ENCODE measurements at places on chromosomes 5 and 9.

DNA sequence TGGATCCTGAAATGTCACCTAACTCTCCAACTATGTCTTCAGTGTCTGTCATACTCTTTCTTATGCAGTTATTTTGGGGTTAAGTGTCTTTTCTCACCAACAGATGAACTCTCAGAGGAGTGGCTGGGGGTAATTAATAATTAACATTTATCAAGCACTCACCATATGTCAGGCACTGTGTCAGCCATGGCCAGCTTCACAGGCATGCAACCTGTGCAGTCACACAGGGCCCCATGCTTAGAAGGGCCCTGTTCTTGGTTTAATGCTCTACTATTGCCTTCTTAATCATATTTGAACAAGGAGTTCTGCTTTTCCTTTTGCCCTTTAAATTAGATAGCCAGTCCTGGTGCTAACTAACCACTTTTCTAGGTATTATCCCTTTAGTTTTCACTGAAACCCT lies 3.4 kb upstream of the GRPEL2 start:
- H3K36me3 ChIP-seq, result no peaks in the 10 kb centered on the region
- no peak overlapping the region for H3K27ac ChIP-seq
- H3K4me1 ChIP-seq, result peaks cover 4% of the 10 kb centered on the region

GRCh38 chr9:130639866-130640555 lies 24.4 kb upstream of the PRDM12 start:
- no peaks in the 10 kb centered on the region for H3K27me3 ChIP-seq
- no peak overlapping the region for H3K4me3 ChIP-seq
- no peaks in the 10 kb centered on the region for H3K36me3 ChIP-seq
- H3K4me1 ChIP-seq, result peaks cover 11% of the 10 kb centered on the region
- H3K27ac ChIP-seq, result no peak overlapping the region

- H3K4me3 ChIP-seq, result no peak overlapping the region
- H3K27me3 ChIP-seq, result no peaks in the 10 kb centered on the region
- H3K4me1 ChIP-seq, result no peaks in the 10 kb centered on the region
- no peak overlapping the region for H3K27ac ChIP-seq
- DNase-seq, result peak; percentile 45
- no peaks in the 10 kb centered on the region for H3K36me3 ChIP-seq
These were observed 167.6 kb downstream of the ASTN2 start for GRCh38 chr9:117247266-117247665.

- no peak overlapping the region for H3K4me3 ChIP-seq
- H3K36me3 ChIP-seq, result no peaks in the 10 kb centered on the region
These were observed 25.7 kb downstream of the IL9 start for GRCh38 chr5:135869935-135870334.

GRCh38 chr5:172325452-172325851 lies 41.9 kb upstream of the UBTD2 start:
- no peak for DNase-seq
- no peak overlapping the region for H3K27ac ChIP-seq
- H3K36me3 ChIP-seq, result no peaks in the 10 kb centered on the region
- H3K4me3 ChIP-seq, result no peak overlapping the region
- no peaks in the 10 kb centered on the region for H3K27me3 ChIP-seq
- H3K4me1 ChIP-seq, result no peaks in the 10 kb centered on the region

- H3K36me3 ChIP-seq, result no peaks in the 10 kb centered on the region
- no peaks in the 10 kb centered on the region for H3K27me3 ChIP-seq
- H3K4me3 ChIP-seq, result no peak overlapping the region
These were observed 44.0 kb upstream of the PLIN2 start for GRCh38 chr9:19171271-19171670.

GRCh38 chr9:7300484-7300883 lies 499.1 kb downstream of the DMAC1 start:
- H3K4me3 ChIP-seq, result no peak overlapping the region
- H3K27me3 ChIP-seq, result no peaks in the 10 kb centered on the region
- no peaks in the 10 kb centered on the region for H3K4me1 ChIP-seq

DNA sequence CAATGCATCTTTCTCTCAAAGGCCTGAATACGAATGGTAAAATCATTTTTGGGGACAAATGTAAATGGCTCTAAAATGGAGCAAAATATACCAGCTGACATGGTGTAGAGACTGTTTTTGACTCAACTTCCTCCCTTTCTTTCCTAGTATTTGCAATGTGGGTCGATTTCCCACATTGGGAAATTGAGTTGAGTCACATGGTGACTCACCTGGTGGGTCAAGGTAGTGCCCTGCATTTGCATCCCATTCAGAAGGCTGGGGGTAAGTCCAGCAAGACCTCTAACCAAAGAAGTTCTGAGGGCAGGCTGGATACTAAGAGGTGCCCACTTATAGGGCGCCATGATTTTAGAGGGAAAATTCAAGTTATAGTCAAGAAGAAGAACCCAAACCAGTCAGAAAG lies 179.6 kb upstream of the MPDZ start:
- DNase-seq, result no peak
- H3K27me3 ChIP-seq, result no peaks in the 10 kb centered on the region
- H3K4me1 ChIP-seq, result no peaks in the 10 kb centered on the region

DNA sequence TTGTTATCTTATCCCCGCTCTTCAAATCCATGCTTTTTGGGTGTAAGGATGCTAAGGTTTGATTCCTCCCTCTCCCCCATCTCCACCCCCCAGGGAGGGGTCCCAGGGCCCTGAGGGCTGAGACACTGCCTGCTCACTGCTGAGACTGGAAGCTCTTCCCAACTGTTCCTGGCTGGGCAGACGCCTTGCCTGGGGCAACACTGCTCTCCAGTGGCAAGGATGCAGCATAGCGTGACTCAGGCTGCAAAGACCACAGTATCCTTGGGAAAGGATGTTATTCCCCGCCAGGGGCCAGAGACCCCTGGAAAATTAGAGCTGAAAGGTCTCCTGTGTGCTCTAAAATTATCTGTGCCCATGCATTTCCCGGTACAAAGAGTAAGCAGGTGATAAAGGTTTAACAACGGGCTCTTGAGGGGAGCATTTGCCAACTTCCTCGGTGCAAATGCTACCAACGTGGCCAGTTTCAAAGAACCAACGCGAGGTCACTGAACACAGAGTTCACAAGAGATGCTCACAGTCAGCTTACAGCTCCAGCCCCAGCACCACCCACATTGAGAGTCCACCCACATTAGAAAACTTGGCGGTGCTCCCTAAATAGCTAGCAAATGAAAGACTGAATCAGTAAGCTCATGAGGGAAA lies 271.9 kb downstream of the NSG2 start:
- no peaks in the 10 kb centered on the region for H3K36me3 ChIP-seq
- no peaks in the 10 kb centered on the region for H3K4me1 ChIP-seq
- no peak overlapping the region for H3K4me3 ChIP-seq
- H3K27ac ChIP-seq, result no peak overlapping the region

DNA sequence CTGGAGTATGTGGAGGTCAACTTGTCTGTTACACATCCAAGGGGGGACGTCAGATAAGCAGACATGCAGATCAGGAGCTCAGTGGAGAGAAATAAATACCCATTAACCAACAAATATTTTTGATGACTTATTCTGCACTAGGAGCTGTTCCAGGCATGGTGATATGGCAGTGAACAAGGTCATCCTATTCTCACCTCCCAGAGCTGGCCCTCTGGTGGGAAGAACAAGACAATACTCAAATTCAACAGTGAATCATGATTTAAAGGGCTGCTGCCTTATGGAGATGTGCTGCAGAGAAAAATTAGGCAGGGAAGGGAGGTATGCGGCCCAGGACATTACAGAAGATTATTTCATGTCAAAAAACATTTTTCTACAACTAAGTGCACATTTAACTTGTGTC lies 36.5 kb downstream of the SYK start:
- H3K36me3 ChIP-seq, result no peaks in the 10 kb centered on the region
- no peaks in the 10 kb centered on the region for H3K4me1 ChIP-seq
- H3K27me3 ChIP-seq, result no peaks in the 10 kb centered on the region
- H3K4me3 ChIP-seq, result no peak overlapping the region

- H3K27me3 ChIP-seq, result no peaks in the 10 kb centered on the region
- H3K27ac ChIP-seq, result no peak overlapping the region
- DNase-seq, result peak; percentile 65
- no peaks in the 10 kb centered on the region for H3K36me3 ChIP-seq
These were observed 106.3 kb downstream of the TENT4A start for GRCh38 chr5:6819521-6819920.

DNA sequence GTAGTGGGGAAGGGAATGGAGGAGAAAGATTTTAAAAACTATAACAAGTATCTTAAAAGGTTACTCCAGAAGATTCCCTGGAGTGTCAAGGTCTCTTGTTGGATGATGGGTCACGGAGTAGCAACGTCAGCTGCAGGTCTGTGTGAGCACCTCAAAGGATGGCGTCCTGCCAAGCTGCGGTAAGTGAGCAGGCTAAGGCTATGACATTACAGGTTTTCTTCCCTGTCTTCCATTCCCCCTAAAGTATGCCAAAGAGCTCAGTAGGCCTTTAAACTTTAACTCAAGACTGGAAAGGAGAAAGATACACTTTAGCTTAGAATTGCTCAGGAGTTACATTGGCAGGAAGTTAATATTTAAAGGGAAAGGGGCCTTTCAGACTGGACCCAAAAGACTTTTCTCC lies 17.5 kb downstream of the SPOCK1 start:
- no peak for DNase-seq
- peaks cover 3% of the 10 kb centered on the region for H3K4me1 ChIP-seq
- H3K4me3 ChIP-seq, result no peak overlapping the region

DNA sequence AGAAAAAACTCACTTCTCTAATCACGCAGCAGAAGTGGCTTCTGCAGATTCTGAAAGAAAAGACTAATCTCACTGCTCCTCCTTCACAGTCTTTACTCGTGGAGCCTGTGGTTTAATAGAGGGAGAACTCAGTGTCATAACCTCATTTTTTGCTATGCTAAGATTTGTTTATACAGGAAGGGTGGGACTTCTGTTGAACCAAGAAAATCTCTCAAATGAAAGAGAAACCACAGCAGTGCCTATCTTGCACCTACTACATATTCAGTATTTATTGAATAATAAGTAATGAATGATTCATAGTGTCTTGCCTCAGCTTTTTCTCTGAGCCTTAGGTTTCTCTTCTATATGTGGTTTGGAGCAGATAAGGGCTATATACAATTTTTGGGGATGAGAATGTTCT lies 136.1 kb upstream of the DMAC1 start:
- no peaks in the 10 kb centered on the region for H3K36me3 ChIP-seq
- no peak overlapping the region for H3K4me3 ChIP-seq
- H3K4me1 ChIP-seq, result no peaks in the 10 kb centered on the region
- H3K27me3 ChIP-seq, result no peaks in the 10 kb centered on the region

All from neural progenitor cell (in vitro differentiated cells).